ENCODE measurements at places on chromosomes 5 and 9.

DNA sequence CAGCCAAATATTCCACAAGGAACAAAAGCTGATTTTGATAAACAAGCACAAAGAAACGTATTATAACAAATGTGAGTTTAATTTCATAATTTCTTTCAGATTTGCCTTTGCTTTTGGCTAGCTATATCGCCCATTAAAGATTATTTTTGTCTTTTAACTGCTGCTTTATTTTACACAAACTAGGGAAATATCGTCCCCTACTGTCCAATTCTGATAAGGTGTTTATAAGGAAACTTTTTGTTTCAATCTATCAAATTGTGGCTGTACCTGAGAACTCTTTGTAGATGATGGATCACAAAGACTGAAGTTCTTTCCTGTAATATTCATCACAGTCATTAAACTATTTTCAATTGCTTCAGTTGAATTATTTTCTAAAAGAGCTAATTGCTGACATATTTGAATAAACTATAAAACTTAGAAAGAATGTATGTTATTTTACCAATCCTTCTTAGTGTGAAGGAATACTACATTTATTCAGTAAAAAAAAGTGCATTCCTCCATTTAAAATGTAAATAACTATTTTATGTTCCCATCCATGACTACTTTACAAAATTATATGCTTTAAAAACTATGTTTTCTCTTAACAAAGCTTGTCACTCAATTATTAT, 431.3 kb upstream of the ITGA1 start:
- no peak for DNase-seq

- no peak for DNase-seq
These were observed 351.5 kb downstream of the MED10 start for GRCh38 chr5:6026766-6027406.

- no peak for DNase-seq
These were observed 142.4 kb upstream of the ZNF608 start for GRCh38 chr5:124888622-124889485.

- no peak for DNase-seq
These were observed 929.7 kb upstream of the SEMA6A start for GRCh38 chr5:117504305-117504704.

- no peak for DNase-seq
These were observed 629.7 kb upstream of the ZNF608 start for GRCh38 chr5:125376059-125376641.

- DNase-seq: no peak
These were observed 1.3 kb downstream of the TXN start for GRCh38 chr9:110255034-110255462.

DNA sequence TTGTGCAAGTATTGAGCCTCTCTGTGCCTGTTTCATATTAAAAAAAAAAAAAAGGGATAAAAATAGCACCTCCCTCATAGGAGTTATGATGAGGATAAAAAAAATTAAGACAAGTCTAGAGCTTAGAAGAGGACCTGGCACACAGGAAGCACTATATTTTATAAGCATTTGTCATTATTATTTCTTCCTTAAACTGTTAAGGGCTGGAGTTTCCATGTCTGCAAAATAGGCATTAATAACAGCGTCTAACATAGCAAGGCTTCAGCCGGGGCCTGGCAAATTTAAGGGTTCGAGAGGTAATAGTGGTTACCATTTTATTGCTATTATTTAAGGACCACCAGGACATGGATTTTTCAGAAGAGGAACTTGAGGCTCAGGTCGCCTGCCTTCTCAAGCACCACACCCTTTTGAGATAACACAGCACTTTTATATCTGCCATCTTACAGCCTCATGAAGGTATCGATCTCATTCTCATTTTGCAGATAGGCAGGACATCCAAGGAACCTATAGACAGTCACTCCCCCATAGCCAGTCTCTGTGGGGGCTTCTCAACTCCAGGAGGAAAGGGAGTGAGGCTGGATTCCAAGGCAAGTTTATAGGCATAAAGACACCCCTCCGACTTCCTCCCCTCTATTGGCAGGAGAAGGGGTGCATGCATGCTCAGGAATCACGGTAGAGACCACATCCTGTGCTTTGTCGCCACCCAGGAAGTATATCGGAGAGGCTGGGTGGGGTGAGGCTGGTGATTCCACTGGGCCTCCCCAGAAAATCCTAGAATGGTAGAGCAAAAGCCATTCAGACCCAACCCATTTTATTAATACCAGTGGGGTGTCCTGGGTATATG, 2.4 kb downstream of the ANXA6 start:
- DNase-seq: peak; percentile 30
